Stimulated activated CD4-positive, alpha-beta T cell treated with anti-CD3 and anti-CD28 coated beads, Interleukin-2, amount 100 ng/mL, for 4 hours (primary cell): ENCODE measurements at places on chromosomes 7 and 10.

- no peak for DNase-seq
Measured at GRCh38 chr7:2001601-2002442, 230.9 kb downstream of the MAD1L1 start.

DNA sequence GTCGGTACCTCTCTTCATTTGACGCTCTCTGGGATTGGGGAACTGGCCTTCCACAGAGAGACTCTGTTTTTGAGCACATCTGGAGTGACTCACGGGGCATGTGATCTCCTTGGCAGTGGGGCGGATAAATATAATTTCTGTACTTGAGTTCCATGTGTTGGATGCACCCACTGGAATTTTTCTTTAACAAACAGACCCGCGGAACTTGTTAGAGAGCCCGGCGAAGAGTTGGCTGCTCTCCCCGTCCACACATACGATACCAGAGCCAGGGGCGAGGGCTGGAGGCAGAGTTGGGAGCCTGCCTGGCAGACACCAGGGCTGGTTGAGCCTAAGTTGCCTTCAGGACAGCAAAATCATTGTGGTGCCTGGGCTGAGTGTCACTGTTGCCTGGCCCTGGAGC is at the start of gene FAM180A:
TSS of gene FAM180A (minus strand) at position 44 of the 400 bp plus-strand sequence. CDS start 233 bp downstream, outside the sequence.
- DNase-seq, result no peak

- DNase-seq, result no peak
Measured at GRCh38 chr7:116240024-116240668, 29.8 kb downstream of the TES start.

DNA sequence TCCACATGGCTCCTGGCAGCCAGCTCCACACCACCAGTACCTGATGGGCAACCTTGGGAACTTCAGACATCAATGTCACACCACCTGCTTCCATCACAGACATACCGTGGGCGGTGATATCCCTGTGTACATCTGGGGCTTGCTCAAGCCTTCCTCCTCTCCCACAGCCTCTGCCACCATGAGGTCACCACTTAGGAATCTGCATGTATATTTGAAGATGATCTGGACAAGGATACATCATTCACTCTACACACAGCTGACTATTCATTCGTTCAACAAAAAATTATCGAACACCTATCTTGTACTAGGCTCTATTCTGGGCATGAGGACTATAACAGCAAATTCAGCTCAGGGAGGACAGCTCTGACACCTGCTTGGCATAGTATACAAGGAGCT is 6.8 kb downstream of the DLG5 start:
- no peak for DNase-seq

DNA sequence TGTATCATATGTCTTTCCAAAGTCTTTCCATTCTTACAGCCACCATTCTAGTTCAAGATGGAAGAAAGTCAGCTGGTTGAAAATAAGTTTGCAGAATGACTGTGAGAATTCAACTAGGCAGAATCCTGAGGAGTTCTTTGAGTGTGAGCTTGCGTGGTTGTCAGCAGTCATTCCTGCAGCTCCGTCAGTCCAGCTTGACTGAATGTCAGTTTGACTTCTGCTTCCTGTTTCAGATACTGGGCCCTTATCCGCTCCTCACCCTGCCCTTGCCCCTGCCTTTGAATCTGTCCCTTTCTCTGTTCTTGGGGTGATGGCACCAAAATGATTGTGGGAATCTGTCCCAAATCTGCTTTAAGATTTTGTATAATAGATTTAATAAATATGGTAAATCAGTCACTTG is 27.8 kb downstream of the SLC26A5 start:
- DNase-seq, result no peak

- DNase-seq, result no peak
Measured at GRCh38 chr7:70446448-70447143, 685.3 kb upstream of the GALNT17 start.

DNA sequence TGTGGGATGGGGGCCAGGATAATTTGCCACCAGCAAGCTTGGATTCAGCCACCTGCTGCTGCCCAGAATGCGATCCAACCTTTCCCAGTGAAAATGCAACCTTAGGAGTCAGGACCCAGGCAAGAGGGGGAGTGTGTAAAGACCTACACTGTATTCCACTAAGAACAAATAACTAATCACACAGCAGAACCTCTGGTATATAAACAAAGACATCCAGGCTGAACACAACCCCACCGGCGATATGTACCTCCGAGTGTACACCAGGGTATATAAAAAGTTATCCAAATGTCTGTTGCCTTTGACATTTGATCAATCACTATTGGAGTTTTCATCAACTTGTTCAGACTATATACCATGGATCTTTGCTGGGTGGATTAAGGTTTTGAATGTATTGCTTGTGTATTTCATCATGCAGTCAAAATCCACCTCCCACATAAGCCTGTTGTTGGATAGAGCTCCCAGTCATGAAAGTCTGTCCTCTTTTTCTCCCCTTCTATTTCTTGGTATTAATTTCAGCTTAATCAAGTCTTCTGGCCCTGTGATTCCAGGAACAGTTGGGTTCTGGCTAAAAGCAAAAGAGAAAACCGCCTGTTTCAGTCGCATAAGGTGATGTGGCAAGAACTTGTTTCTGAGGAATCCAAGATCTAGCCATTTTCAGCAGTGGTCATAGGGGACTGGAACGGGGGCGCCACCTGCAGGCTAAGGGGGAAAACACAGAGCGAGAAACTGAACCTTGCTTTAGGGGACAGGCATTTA is 290.7 kb downstream of the CCDC3 start:
- peak; percentile 59 for DNase-seq

DNA sequence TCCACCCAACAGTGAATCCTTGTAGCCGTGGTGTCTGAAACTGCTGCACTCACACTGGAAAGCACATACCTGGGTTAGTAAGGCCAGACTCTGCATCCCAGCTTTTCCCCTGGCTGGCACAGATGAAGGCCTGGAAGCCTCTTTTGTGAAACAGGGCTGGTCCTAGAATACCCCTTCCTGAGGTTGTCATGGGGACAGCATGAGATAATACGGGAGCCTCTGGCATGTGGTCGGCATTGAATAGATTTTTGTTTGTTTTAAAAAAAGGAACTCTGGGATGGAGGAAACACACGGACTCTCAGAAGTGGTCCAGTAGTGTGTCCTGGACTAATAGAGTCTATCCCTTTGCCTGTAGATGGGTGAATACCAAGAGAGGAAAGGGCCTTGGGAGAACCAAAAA is 129.7 kb downstream of the TMEM178B start:
- no peak for DNase-seq

- no peak for DNase-seq
Measured at GRCh38 chr10:29050081-29050480, 238.8 kb upstream of the LYZL1 start.

DNA sequence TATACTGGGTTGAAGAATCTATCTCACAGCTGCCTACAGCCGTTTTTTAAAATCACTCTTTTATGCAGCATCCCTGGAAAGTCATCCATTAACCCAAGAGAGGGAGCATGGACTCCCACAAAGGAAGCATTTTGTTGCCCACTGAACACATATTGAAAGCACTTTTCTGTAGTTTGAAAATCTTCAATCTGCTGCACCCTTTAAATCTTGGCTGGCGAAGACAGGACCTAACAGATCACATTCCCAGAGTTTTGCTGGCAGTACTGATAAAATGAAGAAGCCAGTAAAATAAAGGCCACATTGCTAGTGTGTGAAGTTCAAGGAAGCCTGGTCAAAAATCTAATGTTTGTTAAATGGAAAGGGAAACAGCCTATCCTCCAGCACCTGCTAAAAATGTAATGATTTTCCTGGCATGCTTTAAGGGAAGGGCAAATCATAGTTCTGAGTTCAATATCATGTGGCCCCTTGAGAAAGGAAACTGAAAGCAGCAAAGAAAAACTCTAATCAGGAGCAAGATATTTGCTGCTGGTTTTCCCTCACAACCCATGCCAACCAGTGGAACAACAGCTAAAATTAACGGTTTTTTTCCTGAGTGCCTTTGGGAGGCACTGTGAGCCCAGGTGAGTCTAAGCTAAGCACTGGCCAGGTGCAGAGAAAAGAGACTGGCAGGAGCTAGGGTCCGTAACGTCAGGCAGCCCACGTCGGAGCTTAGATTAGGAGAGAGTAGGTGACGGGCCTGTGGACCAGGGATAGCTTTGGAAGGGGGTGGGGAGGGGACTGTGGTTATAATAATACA is 97.9 kb upstream of the PALS2 start:
- DNase-seq, result no peak

DNA sequence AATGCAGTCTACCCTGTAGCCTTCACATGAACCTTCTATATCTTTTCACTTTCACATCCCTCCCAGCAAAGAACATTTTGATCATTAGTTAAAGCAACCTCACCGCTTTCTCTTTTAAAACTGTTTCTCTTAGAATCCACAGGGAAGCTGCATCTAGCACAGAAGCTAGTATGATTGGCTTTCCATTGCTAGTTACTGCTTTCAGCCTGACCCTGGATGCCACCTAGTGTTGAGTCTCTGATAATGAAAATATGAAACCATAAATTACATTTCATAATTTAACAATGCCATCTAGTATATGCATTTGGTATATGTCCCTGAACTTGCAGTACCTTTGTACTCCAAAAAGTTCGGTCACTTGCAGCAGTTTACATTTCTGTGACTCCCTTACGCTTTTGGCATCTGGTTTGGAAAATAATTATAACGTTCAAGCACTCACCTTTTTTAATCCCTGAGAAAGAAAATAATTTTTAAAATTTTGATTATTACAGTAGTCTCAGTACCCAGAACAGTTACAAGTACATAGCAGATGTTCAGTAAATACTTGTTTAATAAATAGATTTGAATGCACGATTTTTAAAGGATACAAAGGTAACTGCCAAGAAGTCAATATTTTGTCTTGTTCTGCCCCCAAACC is 22.7 kb downstream of the CISD1 start:
- no peak for DNase-seq

DNA sequence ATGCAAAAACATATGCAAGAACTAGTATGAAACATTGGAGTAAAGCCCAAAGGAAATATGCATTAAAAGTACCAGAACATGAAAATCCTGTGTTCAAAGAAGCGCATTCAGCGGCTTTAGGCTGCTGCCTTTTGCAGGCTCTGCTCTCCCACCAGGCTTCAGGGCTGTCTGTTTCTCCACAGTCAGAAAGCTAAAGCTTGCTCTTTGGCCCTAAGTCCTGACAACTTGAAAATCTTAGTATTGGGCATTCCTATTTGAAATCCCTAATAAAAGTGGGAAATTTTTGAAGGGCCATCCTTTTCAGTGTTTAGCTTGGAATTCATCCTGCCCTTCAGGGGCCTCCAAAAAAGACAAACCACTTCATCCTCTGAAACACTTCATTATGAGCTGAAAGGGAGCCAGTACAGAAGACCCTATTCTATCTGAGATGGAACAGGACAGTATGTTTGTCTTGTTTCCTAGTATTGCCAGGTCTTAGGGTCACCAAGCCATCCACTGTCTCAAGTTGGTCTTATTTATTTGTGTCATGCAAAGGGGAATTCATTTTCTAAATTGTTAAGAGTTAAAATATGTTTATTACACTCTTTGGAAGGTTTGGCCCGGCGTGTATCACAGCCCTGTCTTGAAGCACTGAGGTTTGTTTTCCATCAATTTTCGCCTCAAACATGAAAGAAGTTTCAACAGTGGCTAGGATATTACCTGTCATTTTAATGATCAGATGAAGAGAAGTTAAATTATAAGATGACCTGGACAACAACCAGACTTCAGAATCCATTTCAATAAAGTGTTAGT is 326.3 kb upstream of the BMPER start:
- no peak for DNase-seq

GRCh38 chr7:11749629-11750028 is 82.4 kb downstream of the THSD7A start:
- no peak for DNase-seq
